Head of caudate nucleus (tissue), 42 donors: ENCODE measurements at places on chromosomes 5 and 9.
A peak's percentile ranks its signal among the peaks of the same experiment; 100 is the strongest.

GRCh38 chr5:139569270-139569955 lies 8.3 kb downstream of the UBE2D2 start:
- no peak for DNase-seq

DNA sequence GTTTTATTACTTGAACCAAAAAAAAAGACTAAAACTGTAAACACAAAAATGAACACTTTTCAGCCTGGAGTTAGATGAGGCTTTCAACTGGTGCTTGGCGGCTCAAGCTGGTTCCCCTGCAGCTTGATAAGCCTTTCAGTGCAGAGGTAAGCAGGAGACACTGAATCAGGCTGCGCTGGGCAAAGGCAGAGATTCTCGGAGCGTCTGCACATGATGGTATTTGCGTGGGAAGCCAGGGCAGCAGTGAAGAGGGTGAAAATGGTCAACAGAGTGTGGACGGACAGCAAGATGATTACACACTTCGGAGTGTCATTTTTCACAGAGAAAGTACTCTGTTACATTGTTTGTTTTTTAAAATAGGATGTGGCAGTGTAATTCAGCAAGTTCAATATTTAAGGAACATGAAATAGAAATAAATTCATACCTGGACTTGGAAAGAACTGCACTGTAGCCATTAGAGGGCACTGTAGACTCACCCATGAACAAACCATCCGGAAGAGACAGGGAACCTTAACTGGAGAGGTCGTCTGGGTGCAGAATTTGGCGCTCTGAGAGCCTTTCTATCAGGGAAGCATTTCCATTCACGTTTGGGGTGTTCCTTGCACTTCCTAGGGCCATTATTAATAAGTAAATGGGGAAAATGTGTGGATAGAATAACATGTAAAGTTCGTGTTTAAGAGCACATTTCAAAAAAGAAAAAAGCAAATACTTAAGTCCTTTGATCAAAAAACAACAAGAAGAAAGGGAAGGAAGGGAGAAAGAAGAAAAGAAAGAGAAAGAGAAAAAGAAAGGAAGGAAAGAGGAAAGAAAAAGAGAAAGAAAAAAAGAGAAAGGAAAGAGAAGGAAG lies 69.8 kb downstream of the ICE1 start:
- no peak for DNase-seq

- DNase-seq: no peak
Observed at GRCh38 chr9:5500441-5501235, 9.7 kb upstream of the PDCD1LG2 start.

GRCh38 chr5:122978644-122979297 lies 57.8 kb downstream of the PPIC start:
- DNase-seq: no peak

DNA sequence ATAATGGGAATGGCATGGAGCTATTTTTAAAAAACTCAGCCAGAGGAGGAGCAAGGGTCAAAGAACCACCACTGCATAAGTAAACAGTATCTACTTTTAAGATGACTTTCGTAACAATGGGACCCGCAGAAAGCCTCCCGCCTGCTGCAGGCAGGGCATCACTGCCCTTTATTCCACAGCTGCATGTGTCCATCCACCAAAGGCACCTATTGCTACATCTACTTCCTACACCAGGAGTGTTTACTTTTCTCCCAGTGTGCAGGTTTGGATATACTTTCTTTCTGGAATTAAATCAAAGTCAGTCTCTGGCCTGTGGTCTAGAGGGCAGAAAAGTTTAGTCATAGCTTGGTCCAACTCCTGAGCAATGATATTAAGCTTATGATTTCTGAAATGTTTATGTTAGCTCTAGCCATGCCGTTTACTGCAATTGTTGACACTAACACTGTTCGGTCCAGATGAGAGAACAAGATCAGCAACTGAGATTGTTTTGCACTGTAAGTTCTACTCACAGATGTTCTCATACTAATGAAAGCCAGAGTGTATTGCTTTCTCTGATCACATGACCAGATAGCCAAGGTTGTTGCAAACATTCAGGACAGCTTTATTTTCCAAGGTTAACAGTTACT lies 391.5 kb downstream of the FGF10 start:
- DNase-seq: no peak

DNA sequence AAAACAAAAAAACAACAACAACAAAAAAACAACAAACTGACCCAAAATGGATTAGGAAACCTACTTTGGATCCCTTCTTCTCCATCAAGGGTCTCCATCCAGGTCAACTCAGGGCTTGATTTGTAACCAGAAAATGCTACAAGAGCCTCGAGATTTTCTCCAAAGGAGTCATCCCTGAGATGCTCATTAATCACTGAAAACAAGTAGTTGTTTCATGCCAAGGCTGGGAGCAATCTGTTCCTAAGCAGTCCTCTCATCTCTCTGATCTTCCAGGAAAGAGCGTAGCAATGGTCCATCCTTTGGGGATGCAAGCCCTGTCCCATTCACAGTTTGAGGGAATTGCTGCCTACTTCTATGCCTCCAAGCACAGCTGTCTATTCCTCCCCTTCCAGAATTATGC lies 203.0 kb upstream of the MAP3K1 start:
- no peak for DNase-seq

DNA sequence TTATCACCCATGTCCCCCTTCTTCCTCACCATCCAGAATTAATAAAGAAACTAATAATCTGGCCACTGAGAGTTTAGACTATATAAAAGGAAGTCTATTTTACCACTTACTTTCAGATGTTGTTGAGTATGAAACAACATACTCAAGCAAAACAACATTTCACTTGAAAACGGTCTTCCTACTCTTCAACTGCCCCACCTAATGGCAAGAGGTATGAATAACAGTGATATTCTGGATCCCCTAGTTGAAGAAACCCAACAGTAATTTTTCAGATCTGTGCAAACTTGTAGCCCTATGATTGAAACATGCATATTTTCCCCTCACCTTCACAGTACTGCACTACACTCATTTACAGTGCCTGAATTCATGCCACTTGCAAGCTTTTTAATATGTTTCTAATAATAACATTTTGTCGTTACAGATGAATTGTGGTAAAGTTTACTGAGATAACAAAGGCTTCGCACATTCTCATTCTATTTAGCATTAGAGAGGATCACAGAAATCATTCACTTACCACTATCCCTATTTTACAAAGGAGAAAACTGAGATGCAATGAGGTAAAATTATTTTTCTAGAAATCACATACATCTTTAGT lies 267.9 kb upstream of the PDE4D start:
- DNase-seq: no peak

- DNase-seq: no peak
Observed at GRCh38 chr5:161535762-161536161, 10.8 kb downstream of the GABRB2 start.

GRCh38 chr9:94611638-94612068 lies 18.0 kb upstream of the FBP2 start:
- DNase-seq: no peak

DNA sequence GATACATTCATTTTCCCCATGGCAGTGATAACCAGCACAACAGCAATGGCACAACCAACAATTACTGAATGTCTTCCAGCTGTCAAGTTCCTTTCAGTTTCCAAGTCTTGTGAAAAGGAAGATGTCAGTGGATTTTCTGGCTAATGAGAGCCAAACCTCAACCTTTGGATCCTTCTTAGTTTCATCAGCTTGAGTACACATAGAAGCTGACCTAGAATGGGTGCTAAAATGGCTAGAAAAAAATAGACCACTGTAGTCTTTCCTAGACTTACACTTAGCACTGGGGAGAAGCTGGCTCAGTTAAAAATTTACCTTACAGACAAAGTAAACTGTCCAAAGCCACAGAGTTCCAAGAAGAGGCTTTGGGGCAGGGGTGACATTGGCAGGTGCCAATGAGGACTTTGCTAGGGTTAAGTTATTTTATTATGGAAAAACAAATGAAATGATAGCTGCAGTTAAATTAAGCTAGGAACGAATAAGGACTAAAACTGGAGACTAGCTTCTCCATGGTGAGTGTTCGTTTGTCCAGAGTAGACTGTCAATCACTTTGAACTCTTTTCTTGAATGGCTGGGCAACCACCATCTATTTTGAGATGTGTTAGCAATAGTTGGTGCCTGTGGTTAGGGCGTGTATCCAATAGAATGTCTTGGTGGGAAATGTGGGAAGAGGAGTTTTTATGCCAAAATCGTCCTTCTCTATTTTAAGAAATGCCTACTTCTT lies 25.9 kb upstream of the TXN start:
- no peak for DNase-seq

- no peak for DNase-seq
Observed at GRCh38 chr5:14269395-14269794, 126.3 kb downstream of the TRIO start.

DNA sequence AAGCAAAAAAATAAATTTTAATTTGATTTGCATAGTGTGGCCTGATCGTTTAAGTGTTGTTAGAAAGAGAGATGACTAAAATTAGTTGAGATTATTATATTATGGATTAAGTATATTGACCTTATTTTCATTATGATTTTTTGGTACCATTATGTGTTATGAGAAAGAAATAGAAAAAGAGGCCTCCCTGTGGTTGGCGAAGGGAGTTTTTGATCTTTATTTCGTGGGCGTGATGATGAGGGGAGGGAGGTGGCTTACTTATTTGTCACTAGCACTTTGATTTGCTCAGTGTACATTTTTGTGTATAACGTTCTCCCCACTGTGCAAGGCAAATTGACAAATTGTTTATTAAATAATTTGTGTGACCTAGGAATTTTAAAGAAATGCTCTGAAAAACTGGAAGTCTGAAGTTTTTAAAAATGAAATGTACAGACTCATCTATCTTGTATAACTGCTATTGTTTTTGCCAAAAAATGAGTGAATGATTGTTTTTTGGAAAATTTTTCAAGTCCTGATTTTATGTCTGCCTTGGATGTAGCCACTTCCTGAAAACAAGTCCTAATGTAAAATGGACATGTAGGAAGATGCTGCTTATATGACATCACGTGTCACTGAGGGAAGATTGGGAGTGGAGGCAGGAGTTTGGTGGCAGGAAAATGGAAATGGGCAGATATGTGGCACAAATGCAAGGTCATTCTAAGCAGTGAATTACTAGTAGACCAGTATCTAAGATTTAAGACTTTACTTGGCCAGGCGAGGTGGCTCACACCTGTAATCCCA lies 3.0 kb downstream of the DAPK1 start:
- no peak for DNase-seq

GRCh38 chr9:109134167-109134578 lies 14.4 kb upstream of the TMEM245 start:
- DNase-seq: no peak

- DNase-seq: no peak
Observed at GRCh38 chr5:72325566-72326305, 5.6 kb downstream of the PTCD2 start.

DNA sequence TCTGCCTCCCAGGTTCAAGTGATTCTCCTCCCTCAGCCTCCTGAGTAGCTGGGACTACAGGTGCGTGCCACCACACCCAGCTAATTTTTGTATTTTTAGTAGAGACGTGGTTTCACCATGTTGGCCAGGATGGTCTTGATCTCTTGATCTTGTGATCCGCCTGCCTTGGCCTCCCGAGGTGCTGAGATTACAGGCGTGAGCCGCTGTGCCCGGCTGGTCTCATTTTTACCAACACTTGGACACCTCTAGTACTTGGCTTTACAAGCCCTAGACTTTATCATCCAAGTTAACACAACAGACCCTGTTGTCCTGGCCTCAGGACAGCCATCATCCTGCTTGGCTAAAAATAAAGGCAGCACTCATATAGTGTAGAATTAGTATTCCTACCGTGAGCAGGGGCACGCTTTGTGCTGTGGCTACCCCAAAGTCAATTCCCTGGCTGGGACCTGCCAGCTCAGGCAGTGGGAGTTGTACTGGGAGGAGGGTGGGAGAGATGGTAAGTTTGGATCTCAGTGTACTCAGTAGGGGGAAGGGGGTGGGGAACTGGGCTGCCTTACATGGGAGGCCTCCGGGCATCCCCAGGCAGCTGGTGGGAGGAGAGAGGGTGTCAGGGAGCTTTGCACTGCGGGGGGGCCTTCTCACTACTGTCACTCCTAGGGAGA lies 6.6 kb downstream of the PDZD2 start:
- DNase-seq: peak; percentile 60

DNA sequence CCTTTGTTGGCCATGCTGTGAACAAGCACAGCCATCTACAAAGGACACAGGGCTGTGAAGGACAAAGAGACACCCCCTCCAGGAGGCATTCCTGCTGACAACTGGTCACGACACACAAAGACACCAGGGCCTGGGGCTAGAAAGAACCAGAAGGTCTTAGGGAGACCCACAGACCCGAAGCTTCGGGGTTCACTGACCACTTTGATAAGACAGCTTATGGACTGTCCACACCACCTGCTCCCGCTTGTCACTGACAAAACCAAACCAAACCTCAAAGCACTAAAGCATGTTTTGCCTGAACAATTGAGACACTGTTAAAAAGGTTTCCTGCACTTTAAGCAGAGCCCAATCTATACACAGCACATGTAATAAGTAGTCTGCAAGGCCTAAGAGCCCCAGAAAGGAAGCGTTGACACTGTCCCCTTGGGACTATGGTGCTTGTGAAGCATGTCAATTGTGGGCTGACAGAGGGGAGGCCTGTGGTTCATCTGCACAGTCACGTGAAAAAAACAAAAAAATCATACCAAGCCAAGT lies 185.0 kb downstream of the GAPVD1 start:
- peak; percentile 2 for DNase-seq

DNA sequence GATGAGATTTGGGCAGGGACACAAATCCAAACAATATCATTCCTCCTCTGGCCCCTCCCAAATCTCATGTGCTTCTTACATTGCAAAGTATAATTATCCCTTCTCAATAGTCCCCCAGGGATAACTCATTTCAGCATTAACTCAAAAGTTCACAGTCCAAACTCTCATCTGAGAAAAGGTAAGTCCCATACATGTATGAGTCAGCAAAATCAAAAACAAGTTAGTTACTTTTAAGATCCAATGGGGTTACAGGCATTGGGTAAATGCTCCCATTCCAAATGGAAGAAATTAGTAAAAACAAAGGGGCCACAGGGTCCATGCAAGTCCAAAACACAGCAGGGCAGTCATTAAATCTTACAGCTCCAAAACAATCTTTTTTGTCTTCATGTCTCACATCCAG lies 917.9 kb upstream of the CDH10 start:
- DNase-seq: no peak

DNA sequence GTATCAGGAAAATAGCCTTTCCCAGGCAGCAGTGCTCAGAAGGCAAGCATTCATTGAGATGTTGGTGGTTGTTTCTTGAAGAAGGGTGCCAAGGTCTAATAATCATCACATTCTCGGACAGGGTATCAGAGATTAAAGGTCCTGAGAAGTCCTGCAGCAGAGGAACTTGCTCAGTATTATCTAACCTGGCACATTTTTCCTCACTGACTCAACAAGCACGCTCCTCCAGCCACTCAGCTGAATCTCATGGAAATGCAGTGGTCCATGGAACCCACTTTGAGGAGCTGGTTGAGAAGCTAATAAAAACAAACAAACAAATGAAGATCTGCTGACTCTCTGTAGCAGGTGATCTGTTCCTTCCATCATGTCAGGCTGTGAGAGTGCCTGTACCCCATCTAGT lies 35.3 kb upstream of the ICE1 start:
- DNase-seq: no peak

GRCh38 chr9:75239176-75239575 lies 150.9 kb downstream of the OSTF1 start:
- DNase-seq: no peak
